ENCODE measurements at places on chromosomes 2 and 18.

DNA sequence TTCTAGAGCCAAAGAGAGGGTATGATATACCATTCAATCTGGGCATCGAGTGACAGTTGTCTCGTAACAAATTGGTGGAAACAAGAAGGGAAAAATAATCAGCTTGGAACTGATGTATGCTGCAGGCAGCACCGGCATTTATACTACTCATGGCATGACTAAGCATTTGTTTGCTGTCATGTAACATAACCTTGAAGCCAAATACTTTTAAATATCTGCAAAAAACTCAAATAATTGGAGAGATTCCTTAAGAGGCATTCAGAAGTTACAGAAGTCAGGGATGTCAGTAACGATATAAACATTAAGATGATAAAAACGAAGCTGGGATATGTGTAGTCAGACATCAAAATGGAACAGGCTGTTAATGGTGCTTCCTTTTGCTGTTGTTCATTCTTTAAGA, 157.3 kb upstream of the MMADHC start:
- DNase-seq, result no peak

DNA sequence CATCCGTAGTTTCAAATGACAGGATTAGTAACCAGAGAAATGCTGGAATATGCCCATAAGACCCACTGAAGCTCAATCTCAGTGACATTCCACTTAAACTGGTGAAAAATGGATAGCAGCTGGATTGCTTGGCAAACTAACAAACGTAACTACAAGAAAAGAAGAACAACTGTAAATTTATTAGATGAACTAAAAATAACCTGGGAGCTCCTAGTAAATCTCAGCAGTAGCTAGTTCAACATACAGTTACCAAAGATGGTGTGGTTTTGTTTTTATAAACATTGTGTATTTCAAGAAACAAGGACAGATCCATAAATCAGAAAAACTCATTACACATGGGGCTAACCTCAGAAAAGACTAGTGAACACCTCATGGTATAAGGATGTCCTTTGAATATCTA, 531.9 kb downstream of the XIRP2 start:
- DNase-seq, result no peak

DNA sequence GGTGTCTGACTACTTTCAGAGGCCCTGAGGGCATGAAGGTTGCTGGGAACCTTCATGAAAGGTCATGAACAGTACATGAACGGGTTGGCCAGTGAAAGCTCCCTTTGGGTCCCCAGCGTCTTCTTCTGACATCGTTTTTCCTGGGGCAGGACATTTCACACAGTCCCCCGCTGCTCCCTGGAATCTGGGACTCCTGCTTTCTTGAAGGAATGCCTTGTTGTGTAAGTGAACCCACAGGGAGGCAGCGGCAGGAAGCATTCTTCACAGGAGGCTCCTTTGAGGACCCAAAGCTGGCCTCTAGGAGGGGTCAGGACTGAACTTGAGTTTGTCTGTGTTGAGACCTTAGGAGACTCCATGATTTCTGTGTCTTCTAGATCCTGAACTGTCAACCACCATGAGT, 144.3 kb downstream of the KCNE4 start:
- DNase-seq, result no peak

GRCh38 chr2:119473621-119474370, 42.1 kb downstream of the TMEM37 start:
- DNase-seq, result no peak

- DNase-seq, result no peak
These were observed 84.1 kb upstream of the POMC start for GRCh38 chr2:25252291-25253152.

DNA sequence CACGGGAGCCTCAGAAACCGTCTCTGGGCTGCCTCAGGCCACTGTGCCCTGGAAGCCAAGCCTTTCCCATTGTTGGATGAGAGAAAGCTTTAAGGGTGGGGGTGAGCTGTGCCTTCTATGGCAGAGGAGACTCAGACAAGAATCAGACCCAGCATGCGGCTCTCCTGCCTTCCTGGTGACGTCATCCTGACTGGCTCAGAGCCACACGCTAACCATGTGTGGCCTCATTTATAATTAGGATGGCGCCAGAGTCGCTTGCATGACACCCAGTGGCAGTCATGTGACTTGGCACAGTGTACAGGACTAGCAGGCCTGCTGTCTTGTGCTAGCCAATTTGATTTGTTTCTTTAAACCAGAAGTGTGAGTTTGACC, 99.1 kb downstream of the SH3BP4 start:
- no peak for DNase-seq

GRCh38 chr2:96389736-96390135, 54.2 kb downstream of the NCAPH start:
- DNase-seq, result no peak

- no peak for DNase-seq
These were observed 38.9 kb downstream of the MYCN start for GRCh38 chr2:15979051-15979758.

DNA sequence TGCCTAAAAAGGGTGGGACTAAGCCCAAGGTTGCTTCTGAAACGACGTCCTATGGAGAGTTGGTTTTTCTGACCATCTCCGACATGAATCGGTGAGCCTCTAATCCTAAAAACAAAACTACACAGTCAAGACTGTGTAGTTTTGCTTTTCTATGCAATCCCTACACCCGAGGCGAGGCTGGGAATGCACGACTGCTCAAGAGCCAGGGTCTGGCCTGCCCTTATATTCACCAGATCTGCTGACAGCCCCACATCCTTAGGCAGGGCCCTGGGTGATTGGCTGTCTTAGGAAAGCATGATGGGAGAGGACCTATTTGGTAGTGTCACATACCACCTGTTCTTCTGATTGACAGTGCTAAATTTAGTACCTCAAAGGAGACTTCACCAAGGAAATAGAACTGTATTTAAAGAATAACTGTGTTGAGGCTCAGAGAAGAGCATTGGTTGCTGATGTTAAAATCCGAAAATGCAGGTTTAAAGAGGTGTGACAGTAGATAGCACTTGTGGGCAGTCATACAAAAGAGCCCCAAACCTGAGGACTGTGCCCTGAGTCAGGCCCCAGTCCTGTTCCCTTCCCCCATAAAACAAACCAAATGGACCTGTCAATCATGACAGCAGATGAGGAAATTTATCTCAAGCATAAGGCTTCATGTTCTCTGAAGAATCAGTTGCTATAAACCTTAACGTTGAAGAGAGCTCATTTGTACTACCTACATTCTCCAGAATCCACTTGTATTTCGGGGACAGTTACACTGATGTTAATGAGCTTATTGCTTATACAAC, at the start of gene TTN:
Gene TTN, minus strand, starts transcription at position 197 of the 782 bp plus-strand sequence. CDS start 2,781 bp downstream, outside the sequence.
- no peak for DNase-seq

DNA sequence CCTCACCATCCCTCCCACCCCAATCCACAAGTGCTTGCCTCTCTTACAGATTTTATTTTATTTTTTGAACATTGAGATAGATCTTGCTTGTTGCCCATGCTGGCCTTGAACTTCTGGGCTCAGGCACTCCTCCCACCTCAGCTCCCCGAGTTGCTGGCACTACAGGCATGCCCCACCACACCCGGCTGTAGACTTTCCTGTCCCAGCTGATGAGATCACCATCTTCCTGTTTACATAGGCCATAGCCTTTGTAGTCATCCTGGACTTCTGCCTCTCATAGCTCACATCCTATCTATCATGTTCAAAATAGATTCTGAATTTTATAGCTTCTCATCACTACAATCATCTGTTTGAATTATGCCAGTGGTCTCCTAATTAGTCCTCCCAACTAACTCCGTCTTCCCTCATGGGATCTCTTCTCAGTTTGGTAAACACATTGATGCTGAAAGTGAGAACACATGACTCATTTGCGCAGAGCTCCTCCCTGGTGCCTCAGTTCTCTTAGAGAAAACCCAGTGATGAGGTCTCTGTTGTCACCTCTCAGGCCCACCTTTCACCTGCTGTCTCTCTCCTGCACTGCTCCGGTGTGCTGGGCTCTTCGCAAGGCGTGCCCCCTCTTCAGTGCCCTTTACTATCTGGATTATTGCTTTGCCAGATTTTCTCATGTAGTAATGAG, 243.0 kb downstream of the ZNF407 start:
- no peak for DNase-seq
